ENCODE measurements at places on chromosomes 6 and 20.

- peak; percentile 79 for DNase-seq
Observed at GRCh38 chr6:158897236-158897635, 78.1 kb upstream of the EZR start.

DNA sequence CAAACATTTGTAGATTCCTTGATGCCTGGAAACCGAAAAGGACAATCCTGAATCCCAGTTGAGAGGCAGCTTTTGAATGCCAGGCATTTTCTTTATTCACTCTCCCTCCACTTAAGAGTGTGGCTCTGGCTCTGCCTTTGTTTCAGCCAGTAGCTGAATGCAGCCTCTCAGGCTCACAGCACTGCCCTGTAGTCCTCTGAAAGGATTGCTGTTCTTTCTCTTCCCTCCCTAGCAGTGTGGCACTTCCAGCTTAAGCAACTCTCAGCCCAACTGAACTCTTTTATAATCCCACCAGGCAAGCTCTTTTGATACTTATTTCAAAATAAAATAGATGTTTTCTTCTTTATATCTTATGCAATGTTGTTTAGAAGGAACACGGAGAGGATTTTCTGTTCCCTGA is 415.6 kb downstream of the GJA1 start:
- DNase-seq = no peak

- DNase-seq = no peak
Observed at GRCh38 chr20:23081263-23081819, 4.8 kb downstream of the CD93 start.

- no peak for DNase-seq
Observed at GRCh38 chr6:89784838-89785237, 34.8 kb downstream of the MDN1 start.

DNA sequence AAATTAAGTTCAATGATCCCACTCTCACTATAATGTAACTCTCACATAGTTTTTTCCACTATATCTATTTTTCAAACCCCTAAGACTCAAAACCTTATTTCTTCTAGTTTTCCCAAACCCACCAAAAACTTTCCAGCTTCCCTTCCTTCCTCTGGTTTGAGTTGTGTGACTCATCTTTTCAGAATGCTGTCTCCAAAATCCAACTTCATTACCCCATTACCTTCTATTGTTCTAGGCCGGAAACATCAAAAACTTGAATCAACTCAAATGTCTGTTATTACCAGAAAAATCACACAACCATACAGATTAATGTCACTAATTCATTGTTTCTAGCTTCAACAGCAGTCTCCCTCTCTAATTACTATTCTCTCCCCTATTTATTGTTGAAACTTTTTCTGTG is 1090.3 kb downstream of the HACE1 start:
- no peak for DNase-seq

GRCh38 chr6:90444160-90444714 is 142.6 kb downstream of the MAP3K7 start:
- no peak for DNase-seq

DNA sequence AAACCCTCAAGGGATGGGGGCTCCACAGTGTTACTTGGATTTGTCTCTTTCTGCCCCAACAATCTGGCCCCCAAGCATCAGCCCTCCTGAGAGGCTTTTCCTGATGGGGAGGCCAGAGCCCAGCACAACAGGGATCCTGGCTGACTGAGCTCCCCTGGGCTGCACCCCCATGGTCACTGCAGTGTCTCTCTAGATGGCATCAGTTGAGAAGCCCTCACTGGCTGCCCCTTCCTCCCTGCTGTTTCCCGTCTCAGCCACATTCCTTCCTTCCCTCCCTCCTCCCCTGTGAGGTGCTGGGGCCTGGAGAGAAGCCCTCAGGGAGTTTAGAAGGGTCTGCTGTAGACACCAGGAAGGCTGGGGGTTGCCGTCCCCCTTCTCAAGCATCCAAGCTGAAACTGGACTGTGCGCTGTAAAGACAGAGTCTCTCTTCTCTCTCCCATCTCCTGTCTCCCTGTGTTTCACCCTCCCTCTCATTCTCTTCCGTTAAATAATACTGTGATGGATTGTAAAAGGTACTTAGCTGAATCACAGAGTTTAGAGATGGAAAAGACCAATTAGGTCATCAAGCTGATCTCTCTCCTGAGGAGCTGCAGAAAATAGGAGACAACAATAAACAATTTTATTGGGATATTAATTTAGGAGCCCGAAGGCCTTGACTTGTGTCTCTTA is 29.7 kb downstream of the SAYSD1 start:
- DNase-seq = no peak
